Subcutaneous preadipocyte (primary cell): ENCODE measurements at places on chromosomes 7 and 10. TPM values are rescaled to one million over a fixed set of nuclear protein-coding genes. Genes with fewer than 3 reads are reported as not detected.

IL15RA gene
- 4.5 and 9.9 TPM in 2 replicates for total RNA-seq

TRIM4 gene
- total RNA-seq: 20.9 and 22.3 TPM in 2 replicates

MTPN gene
- 99.2 and 124 TPM in 2 replicates for total RNA-seq

NME8 gene
- total RNA-seq: not detected in 2 replicates

SPDYE3 gene
- total RNA-seq: not detected in 2 replicates

TMEM139 gene
- not detected in 2 replicates for total RNA-seq

OR2A1 gene
- under 0.01 and 0.37 TPM in 2 replicates for total RNA-seq

GHRHR gene
- total RNA-seq: not detected in 2 replicates

VAX1 gene
- total RNA-seq: not detected in 2 replicates

EFCAB10 gene
- not detected in 2 replicates for total RNA-seq

ANLN gene
- 98.8 and 173 TPM in 2 replicates for total RNA-seq

GDF2 gene
- not detected in 2 replicates for total RNA-seq

TMEM26 gene
- under 0.01 TPM in 1 of 2 replicates, not detected in the other for total RNA-seq

HSPA12A gene
- 13.2 and 14.5 TPM in 2 replicates for total RNA-seq

PRLHR gene
- total RNA-seq: not detected in 2 replicates

NKX1-2 gene
- not detected in 2 replicates for total RNA-seq

BTBD16 gene
- not detected in 2 replicates for total RNA-seq

NHLRC2 gene
- total RNA-seq: 9.9 and 18.0 TPM in 2 replicates

LMBR1 gene
- 25.4 and 37.9 TPM in 2 replicates for total RNA-seq

NPC1L1 gene
- total RNA-seq: under 0.01 TPM in 1 of 2 replicates, not detected in the other

PRSS37 gene
- total RNA-seq: not detected in 2 replicates

SLC26A4 gene
- total RNA-seq: 0.37 and 0.39 TPM in 2 replicates

ZFAND2A gene
- 8.2 and 12.1 TPM in 2 replicates for total RNA-seq

FXYD4 gene
- not detected in 2 replicates for total RNA-seq

TRIL gene
- 0.20 and 0.73 TPM in 2 replicates for total RNA-seq

OR6V1 gene
- not detected in 2 replicates for total RNA-seq

EPHB4 gene
- 20.1 and 28.7 TPM in 2 replicates for total RNA-seq

ANKRD30A gene
- not detected in 2 replicates for total RNA-seq

MRC1 gene
- not detected in 2 replicates for total RNA-seq

CD36 gene
- 35.6 and 84.1 TPM in 2 replicates for total RNA-seq

HOXA4 gene
- 1.4 and 1.5 TPM in 2 replicates for total RNA-seq

DYDC2 gene
- total RNA-seq: not detected in 2 replicates

BRI3 gene
- total RNA-seq: 63.9 and 72.8 TPM in 2 replicates

LDB3 gene
- total RNA-seq: under 0.01 TPM in 2 replicates

PRPS1L1 gene
- total RNA-seq: not detected in 2 replicates

CREM gene
- 15.4 and 17.4 TPM in 2 replicates for total RNA-seq

PIP gene
- not detected in 2 replicates for total RNA-seq

MUC3A gene
- not detected in 2 replicates for total RNA-seq

GLCCI1 gene
- total RNA-seq: 3.1 and 6.2 TPM in 2 replicates

VCL gene
- total RNA-seq: 147 and 223 TPM in 2 replicates

CHAT gene
- not detected in 2 replicates for total RNA-seq

COL26A1 gene
- total RNA-seq: not detected in 2 replicates

RAB19 gene
- not detected in 2 replicates for total RNA-seq

SHH gene
- not detected in 2 replicates for total RNA-seq

CYP2C8 gene
- not detected in 2 replicates for total RNA-seq

GARS1 gene
- 257 and 270 TPM in 2 replicates for total RNA-seq

MRPS17 gene
- 12.9 and 15.2 TPM in 2 replicates for total RNA-seq

MYO3A gene
- not detected in 2 replicates for total RNA-seq

ARMC3 gene
- total RNA-seq: not detected in 2 replicates

PHYHIPL gene
- total RNA-seq: not detected in 2 replicates

PTF1A gene
- total RNA-seq: not detected in 2 replicates
